ENCODE measurements at places on chromosomes 11 and 22. TPM values are rescaled to one million over a fixed set of nuclear protein-coding genes. Genes with fewer than 3 reads are reported as not detected.

The INPPL1 gene
- 54.7 TPM for total RNA-seq

DNA sequence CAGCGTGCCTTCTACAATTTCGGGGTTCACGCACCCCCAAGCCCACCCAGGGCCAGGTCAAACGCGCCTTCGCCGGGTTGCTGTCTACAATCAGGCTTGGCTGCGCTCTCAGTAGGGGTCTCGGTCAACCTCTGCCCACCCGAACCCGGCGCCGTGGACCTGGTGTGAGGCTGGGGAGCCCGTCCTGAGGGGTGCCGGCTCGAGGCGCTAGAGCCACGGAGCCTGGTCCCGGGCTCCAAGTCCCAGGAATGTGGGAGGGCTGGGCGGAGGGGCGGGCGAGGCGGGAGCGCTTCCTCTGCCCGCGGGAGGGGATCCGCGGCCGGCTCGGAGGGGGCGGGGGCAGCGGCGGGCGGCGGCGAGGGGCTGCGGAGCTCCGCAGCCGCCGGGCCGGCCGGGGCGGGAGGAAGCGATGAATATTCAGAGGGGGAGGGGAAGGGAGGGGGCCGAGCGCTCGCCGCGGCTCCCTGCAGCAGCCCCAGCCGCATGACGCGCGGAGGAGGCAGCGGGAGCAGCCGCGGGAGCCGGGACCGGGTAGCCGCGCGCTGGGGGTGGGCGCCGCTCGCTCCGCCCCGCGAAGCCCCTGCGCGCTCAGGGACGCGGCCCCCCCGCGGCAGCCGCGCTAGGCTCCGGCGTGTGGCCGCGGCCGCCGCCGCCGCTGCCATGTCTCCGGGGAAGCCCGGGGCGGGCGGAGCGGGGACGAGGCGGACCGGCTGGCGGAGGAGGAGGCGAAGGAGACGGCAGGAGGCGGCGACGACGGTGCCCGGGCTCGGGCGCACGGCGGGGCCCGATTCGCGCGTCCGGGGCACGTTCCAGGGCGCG lies at the start of gene PTPRJ:
PTPRJ (plus strand) TSS at position 472 of the 819 bp plus-strand sequence. CDS start 354 bp downstream, outside the sequence.
- peak; percentile 78 for DNase-seq

- no peak for DNase-seq
Observed at GRCh38 chr22:48952256-48953102, 875.2 kb downstream of the BRD1 start.

DNA sequence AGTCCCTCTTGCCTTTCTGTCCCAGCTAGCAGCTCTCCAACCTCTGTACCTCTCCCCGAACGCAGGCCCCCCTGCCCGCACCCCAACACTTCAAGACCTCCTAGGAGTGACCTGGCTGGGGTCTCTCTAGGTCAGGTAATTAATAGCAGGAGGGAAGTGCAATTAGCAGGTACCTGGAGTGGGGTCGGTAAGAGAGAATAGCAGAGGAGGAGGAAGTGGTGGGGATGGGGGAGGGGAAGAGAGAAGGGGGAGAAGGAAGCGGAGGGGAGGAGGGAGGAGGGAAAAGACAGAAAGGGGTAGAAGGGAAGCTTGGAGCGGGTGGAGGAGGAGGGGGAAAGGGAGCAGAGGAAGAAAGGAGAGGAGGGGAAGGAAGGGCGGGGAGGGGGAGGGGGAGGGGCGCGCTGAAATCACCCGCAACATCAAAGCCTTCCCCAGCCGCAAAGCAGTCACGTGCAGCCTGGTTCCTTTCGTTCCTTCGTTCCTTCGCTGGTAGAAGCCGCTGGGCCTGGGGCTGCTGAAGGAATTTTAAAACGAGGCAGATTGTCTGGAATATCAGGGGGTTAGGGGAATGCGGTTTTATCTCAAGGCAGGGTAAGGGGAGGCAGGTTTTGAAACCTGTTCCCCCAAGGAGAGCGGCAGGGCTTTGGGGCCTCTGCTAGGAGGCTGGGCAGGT lies 29.3 kb upstream of the TCF20 start:
- peak; percentile 84 for DNase-seq

GRCh38 chr22:23893121-23893944 lies 850 bp upstream of the MIF start:
- no peak for DNase-seq

The USP2 gene
- 6.6 TPM for total RNA-seq

DNA sequence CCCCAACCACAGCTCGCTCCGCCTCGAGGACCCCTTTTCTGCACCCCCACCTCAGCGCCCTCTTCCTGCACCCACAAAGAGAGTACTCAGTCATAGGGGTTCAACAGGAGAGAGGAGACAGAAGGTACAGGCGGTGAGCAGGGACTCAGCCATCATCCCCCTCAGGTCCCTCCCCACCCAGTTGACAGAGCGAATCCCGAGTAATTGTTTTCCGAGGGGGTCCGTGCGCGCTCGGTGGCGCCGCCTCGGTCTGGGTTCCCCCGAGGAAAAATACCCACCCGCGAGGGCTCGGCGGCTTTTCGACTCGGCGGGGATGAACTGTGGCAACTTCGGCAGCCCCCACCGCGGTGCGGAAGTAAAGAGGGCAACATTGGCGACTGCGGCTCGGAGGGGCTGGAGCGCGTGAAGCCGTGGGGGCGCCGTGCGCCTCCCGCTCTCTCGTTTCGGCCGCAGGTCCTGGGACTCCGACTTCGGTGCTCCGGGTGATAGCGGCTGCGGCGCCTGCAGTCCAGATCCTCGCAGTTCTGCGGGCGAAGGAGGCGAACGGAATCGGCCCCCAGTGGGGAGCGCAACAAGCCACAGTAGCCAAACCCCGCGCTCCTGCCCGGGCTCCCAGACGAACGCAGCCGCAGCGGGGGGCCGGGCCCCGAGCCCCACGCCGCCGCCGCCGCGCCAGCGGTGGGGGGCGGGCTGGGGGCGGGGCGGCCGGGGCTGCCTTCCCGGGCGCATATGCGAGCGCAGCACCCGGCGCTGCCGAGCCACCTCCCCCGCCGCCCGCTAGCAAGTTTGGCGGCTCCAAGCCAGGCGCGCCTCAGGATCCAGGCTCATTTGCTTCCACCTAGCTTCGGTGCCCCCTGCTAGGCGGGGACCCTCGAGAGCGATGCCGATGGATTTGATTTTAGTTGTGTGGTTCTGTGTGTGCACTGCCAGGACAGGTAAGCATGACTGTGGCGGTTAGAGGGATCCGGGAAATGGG lies at the start of gene NELL1:
NELL1 (plus strand) TSS at position 743 of the 976 bp plus-strand sequence.
- peak; percentile 68 for DNase-seq

DNA sequence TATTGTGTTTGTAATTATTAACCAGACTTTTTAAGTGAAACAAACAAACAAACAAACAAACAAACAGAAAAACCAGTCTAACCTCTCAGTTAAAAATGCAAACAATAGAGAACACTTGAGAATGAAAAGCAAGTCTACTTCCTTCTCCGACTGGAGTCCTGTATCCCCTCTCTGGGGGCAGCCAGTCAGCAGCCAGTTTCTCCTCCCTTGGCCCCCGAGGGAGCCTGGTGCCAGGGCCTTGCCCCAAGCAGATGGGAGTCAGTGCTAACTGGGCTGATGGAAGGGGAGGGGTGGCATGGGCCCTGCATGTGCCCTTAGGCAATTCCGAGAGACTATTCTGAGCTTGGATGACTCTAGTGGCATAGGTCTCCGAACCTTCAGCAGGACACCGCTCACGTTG lies 137.2 kb downstream of the GRIK4 start:
- no peak for DNase-seq

The FGF19 gene
- 27.4 TPM for total RNA-seq

DNA sequence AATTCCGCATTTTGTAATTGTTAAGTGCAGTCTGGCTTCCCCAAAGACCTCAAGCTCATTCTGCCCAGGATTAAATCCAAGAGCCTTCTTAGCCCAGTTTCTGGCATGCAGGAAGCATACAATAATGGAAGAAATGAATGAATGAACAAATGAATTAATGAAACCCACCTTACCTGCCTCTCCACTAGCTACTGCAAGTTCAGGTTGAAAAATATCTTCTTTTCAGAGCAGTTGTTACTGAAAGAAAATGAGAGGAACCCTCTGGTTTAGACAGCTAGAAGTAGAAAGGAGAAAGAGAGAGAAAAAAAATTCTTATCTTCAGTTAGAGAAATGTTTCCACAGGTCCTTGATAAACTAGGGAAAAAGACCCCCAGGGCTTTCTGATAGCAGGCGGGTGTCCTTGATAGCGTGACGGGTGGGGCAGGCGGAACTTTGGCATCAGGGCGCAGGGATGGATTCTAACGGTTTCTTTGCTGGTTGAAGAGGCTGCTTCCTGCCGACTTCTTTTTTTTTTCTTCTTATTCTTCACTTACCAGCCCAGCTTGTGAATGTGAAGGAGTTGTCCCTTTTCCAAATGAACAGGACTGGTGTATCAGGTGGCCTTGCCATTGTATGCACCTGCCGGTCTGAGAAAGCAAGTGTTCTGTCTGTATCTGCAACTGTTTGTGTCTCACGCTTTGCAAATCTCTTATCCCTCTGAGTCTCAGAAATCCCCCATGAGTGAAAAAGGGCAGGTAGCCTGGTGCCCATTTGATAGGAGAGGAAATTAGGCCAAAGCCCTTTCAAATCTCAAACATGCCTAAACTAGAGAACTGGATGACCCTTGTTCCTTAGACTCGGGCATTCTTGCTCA lies 10.0 kb downstream of the LMO2 start:
- no peak for DNase-seq

The SRPRA gene
- 49.3 TPM for total RNA-seq

DNA sequence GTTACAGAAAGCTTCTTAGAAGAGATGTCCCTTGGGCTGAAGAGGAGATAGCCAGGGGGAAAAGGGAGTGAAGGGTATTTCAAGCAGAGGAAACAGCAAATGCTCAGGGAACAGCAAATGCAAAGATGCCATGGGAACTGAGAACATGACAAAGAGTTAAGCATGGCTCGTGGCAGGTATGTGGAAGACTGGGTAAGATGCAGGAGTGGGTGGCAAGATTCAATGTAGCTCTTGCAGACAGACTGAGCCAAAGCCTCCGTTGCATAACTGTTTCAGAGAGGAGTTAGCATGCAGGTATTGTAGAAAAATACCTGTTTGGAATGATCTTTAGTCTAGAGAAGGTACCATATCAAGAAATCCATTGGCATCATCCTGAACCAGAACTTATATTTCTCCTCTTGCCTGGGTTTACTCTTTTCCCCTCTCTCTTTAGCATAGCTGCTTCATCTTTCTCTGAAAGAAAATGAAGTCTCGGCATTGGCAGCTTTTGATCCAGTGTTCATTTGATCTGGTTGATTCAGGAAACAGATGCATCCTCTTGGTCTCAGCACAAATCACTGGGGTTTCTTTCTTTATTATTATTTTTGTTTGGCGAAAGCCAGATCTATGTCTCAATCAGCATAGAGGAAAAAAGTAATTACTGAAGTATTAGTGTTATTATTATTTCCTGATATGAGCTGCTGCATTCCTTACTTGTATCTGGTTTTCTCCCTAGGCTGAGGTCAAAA lies 41.7 kb upstream of the NUP160 start:
- no peak for DNase-seq

DNA sequence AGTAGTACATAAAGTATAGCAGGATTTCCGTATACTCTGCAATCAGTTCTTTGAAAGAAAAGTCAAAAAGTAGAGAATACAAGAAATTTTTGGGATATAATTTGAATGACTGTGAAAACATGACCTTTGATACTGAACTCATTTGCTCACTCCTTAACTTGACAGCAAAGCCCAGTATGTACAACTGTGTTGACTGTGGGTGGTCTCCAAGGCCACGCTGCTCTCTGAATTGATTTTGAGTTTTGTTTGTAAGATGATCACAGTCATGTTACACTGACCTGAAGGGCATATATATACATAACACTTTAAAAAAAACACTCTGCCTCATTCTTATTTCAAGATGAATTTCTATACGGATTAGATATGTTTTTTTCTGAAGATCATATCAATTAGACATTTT lies 9.5 kb upstream of the AMOTL1 start:
- no peak for DNase-seq

The MMP27 gene
- total RNA-seq: not detected

The MYBPC3 gene
- not detected for total RNA-seq

DNA sequence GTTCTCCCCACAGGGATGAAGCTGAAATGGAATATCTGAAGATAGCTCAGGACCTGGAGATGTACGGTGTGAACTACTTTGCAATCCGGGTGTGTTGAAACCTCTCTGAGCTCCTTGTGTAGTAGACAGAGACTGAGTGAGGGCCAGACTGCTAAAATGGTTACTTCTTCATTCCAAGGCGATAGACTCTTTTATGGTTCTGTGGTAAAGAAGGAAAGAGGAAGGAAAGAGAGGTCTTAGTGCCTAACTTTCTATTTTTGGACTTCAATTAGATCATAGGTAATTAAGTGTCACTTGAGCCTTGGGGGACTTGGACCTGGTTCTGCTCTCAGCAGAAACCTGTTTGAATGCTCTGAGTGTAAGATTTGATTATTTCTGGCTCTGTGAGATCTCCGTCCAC lies 54.7 kb downstream of the NF2 start:
- DNase-seq: no peak

DNA sequence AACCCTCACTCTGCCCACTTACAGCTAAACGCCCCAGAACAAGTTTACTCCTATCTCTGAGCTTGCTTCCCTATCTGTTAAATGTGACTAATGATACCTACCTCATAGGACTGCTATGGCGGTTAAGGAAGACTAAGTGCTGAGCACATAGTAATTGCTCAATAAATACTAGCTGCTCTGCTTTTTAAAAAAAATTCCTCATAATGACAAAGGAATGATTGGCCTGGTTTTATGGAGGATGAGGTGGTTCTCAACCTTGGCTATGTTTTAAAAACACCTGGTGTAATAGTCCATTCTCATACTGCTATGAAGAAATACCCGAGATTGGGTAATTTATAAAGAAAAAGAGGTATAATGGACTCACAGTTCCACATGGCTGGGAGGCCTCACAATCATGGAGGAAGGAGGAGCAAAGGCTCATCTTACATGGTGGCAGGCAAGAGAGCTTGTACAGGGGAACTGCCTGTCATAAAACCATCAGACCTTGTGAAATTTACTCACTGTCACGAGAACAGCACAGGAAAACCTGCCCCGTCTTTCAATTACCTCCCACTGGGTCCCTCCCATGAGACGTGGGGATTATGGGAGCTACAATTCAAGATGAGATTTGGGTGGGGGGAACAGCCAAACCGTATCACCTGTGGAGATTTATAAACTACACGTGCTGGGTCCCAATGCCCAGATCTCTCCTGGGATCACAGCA lies 127.2 kb upstream of the SYT13 start:
- DNase-seq: no peak

- DNase-seq: no peak
Observed at GRCh38 chr11:128301756-128302155, 285.6 kb downstream of the ETS1 start.

The MMP7 gene
- total RNA-seq: not detected

- no peak for DNase-seq
Observed at GRCh38 chr11:2716376-2717095, 16.7 kb upstream of the KCNQ1OT1 start.

GRCh38 chr22:48574776-48575617 lies 1252.7 kb downstream of the BRD1 start:
- DNase-seq: peak; percentile 66

The SMIM35 gene
- not detected for total RNA-seq

GRCh38 chr22:20405291-20405930 lies 11.5 kb downstream of the ZNF74 start:
- no peak for DNase-seq

The DAGLA gene
- 1.3 TPM for total RNA-seq

The CCDC87 gene
- total RNA-seq: 1.2 TPM
